Left hindlimb (tissue), 1 donor: ENCODE measurements at places on chromosomes 7 and 10.

GRCh38 chr7:99490878-99491277 is 9.2 kb downstream of the ZNF394 start:
- no peak for DNase-seq

GRCh38 chr10:12547301-12547771 is 198.0 kb downstream of the CAMK1D start:
- no peak for DNase-seq

DNA sequence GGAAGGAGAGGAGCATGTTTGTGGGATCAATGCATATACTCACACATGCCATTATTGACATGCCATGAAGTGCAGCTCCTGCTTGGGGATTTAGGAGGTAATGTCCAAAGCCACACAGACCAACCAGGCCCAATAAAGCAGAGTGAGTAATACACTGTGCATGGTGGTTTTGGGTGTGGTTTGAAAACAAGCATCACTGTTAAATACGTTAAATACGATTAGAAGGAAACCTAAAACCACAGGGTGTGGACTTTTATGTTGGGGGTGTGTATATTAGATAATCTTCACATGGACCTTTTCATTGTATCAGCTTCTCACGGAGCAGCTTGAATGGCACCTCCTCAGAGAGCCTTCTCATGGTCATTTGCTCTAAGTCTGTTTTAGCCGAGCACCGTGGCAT is 10.4 kb upstream of the EIF3A start:
- no peak for DNase-seq

- no peak for DNase-seq
These were observed 749.4 kb downstream of the AUTS2 start for GRCh38 chr7:70347463-70348254.
